ENCODE measurements at places on chromosomes 3 and 15. TPM values are rescaled to one million over a fixed set of nuclear protein-coding genes. Genes with fewer than 3 reads are reported as not detected.

DNAH1 gene
- 5.6 TPM for polyA plus RNA-seq

MITF gene
- polyA plus RNA-seq, result 43.7 TPM

DNA sequence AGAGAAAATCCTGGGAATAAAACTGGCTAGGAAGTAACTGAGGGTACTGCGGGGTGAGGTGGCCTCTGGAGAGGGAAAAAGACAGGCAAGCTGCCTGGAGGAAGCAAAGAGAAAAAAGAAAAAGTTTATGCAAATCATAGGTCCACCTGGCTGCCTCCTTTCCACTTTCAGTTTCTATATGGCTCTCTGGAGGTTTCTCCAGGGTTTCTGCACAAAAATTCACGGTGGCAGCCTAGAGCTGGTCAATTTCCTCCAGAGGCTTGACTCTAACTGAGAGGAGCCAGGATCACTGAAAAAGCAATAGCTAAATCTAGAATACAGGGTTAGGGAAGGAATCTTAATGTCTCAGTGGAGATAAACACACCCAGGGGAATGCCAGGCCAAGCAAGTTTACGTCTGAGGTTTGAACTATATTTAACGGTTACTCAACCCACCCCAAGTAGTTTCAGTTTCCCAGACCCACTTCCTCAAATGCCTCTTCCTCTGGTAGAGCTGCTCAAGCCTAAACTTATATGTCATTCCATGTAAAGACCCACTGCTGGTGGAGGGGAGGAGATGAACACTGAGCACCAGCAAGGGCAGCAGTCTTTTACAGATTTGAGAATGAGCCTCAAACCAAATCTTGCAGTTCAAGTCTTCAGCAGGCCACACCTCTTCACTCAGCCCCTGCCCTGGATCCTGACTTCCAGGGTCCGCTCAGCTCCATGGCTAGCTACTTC lies 5.7 kb downstream of the LYSMD2 start:
- DNase-seq, result no peak

- no peak for DNase-seq
Measured at GRCh38 chr3:35653347-35653746, 14.0 kb downstream of the ARPP21 start.

TERB2 gene
- polyA plus RNA-seq, result not detected

GRCh38 chr15:57651445-57651844 lies 55.1 kb upstream of the POLR2M start:
- DNase-seq, result no peak

DNA sequence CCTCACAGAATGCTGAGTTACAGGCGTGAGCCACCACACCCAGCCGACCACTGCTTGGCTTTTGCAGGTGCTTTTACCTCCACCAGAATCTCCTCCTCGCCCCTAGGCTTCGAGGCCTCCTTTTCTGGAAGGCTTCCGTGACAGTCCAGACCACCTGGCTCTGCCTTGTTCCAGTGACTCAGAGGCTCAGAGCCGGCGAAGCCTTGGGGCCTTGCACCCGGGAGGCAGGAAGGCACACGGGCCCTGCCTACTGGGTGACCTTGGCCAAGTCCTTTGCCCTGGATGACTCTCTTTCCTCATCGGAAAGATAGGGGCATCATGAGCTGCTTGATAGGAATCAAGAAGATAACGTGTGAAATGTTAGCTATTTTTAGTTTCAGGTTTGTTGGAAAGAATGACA lies 31.3 kb upstream of the FURIN start:
- DNase-seq, result no peak

ACSBG1 gene
- polyA plus RNA-seq, result 1.7 TPM

DNA sequence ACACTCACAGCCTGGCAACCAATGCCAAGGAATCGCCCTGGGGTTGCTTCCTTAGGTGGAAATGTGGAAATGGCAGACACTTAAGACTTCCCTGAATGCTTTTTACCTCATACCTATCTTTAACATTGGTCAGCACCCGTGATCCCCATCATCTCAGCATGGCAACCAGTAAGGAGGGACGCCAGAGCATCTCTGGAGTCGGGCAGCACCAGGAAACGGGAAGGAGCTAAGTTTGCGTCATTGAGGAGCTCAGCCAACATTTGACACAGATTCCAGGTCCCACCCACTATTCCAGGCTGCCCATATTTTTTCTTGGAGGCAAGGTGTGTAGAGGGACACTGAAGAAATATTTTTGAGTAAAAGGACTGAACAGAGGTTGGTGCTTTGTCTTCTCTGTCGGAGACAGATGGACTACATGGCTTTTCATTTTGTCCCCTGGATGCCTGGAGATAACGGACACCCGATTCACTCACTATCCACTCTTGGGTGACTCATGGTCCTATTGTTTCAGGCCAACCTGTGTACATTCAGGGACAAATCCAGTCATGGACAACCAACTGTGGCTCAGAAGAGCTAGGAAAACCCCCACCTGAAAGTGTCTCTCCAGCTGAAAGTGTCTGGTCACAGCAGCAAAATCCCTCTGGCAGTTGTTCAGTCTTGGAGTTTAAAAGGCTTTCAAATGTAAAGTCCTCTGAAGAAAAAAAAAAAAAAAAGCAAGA lies 70.4 kb upstream of the OXTR start:
- no peak for DNase-seq

DNA sequence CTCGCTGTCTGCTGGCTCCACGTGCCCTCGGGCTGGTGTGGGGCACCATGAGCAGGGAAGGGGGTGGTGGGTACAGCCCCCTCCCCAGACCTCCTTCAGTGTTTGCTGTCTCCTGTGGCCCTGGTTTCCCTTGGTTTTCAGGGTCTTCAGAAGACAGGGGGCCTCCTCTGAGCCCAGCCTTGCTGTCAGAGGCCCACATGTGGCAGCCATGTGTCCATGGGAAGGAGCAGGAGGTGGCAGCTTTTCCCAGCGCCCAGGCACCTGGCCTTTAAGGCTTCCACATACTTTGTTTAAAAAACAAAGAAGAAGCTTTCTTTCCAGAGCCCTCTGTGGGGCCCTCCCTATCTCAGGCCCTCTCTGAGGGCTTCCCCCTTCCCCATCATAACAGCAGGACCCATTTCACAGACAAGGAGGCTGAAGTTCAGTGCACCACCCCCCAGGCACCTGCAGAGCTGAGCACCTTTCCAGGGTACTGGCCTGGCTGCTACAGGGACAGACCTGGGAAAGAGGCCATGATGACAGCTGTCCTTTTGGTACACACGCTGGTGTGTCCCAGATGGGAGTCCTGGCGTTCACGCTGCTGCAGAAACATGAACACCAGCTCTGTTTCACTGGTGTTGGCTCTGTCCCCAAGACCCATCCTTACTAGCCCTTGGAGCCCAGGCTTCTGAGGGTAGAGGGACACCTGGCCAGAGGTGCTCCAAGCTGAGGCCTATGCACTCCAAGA lies 73.7 kb downstream of the DNAJB8 start:
- no peak for DNase-seq

- DNase-seq, result no peak
Measured at GRCh38 chr3:178768072-178768864, 232.0 kb downstream of the KCNMB2 start.

AADACL2 gene
- not detected for polyA plus RNA-seq

DNA sequence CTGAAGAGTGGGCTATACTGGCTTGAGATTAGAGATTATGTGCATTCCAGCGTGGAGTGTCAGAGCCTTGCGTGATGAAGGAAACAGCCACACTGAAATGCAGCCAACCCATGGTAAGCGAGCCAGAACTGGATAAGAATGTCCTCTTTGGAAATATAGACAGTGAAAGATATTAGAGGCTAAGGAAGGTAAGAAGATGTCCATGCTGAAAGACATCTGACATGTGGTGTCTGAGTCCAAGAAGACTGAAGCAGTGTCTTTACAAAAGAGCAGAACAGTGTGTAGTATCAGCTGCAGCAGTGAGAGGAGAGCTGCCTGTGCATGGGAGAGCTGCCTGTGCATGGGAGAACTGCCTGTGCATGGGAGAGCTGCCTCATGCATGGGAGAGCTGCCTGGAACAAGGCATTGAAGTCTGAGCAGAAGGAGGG lies 672.2 kb downstream of the DIPK2A start:
- no peak for DNase-seq

- no peak for DNase-seq
Measured at GRCh38 chr3:186160691-186161243, 51.9 kb upstream of the ETV5 start.

GRCh38 chr3:179348325-179349013 lies 960 bp downstream of the MFN1 start:
- DNase-seq, result no peak

- no peak for DNase-seq
Measured at GRCh38 chr3:155664925-155665695, 79.8 kb downstream of the PLCH1 start.

GRCh38 chr3:140708815-140709214 lies 31.0 kb downstream of the TRIM42 start:
- no peak for DNase-seq

- DNase-seq, result no peak
Measured at GRCh38 chr3:15682561-15683185, 81.1 kb downstream of the BTD start.

DNA sequence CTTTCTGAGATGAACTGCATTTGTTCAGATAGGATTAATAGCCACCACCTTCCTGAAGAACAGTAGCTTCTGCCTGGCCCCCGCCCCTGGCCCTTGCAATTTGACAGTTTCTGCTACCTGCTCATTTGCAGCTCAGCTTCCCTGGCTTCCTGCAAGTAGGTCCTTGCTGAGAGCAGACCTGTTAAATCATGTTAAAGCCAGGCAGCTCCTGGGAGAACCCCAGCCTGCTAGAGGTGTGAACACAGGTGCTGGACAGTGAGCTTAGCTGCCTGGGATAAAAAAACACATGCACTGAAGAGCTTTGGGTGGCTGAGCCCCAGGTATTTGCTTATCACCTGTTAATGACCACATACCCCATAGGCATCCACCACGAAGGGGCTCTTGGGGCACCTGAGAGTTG lies 143.4 kb downstream of the PTPRG start:
- no peak for DNase-seq

C3orf49 gene
- 0.50 TPM for polyA plus RNA-seq

- no peak for DNase-seq
Measured at GRCh38 chr3:197432384-197433127, 123.2 kb downstream of the BDH1 start.

GRCh38 chr3:142021127-142021526 lies 128.2 kb downstream of the TFDP2 start:
- DNase-seq, result no peak

DNA sequence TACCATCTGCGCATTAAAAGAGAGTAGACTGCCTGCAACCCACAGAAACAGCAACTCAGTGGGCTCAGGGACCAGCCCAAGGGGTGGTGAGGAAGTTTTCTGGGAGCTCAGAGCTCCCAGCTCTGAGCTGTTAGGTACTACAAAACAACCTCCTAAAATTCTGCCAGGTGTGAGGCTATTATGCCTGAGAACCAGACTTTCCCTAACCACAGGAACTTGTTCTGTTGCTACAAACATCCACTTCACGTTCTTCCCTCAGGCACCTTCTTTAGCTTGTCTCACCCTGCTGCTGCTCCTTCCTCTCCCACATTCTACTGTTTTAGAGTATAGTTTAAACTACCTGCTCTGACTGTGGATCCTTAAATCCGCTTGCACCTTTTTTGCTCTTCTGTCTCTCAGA lies 399.4 kb downstream of the ROBO1 start:
- DNase-seq, result no peak

DNA sequence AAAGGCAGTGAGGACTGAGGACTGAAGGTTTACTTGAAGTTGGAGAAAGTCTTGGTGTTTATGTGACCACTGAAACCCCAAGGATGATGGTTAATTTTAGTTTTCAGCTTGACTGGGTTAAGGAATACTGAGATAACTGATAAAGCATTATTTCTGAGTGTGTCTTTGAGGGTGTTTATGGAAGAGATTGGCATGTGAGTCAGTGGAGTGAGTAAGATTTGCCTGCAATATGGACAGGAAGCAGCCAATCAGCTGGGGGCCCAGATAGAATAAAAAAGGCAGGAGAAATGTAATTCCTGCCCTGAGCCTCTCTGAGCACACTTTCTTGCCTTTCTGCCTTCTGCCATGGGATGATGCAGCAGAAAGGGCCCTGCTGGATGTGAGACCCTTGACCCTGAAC lies 92.4 kb downstream of the KBTBD8 start:
- no peak for DNase-seq

Measured in left renal pelvis (tissue), 4 donors.